Activated CD8-positive, alpha-beta memory T cell treated with anti-CD3 and anti-CD28 coated beads for 4 hours (primary cell): ENCODE measurements at places on chromosomes 1 and 21.

DNA sequence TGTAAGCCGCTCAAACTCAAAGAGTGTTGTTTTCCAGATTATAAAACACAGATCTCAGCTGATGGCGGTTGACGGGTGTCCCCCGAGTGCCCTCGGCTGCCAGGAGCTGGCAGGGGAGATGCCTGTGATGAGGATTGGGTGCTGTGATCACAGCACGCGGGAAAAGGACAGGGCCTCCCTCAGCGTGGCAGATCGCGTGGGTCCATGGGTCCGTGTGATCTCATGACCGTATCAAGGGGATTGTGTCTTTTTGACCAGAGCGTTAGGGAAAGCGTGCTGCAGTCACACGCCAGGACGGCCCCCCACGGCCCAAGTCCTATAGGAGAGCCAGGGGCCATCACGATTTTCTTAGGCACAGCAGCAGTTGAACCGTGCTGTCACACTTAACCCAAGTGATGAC is 51.9 kb downstream of the PDE9A start:
- DNase-seq: no peak

DNA sequence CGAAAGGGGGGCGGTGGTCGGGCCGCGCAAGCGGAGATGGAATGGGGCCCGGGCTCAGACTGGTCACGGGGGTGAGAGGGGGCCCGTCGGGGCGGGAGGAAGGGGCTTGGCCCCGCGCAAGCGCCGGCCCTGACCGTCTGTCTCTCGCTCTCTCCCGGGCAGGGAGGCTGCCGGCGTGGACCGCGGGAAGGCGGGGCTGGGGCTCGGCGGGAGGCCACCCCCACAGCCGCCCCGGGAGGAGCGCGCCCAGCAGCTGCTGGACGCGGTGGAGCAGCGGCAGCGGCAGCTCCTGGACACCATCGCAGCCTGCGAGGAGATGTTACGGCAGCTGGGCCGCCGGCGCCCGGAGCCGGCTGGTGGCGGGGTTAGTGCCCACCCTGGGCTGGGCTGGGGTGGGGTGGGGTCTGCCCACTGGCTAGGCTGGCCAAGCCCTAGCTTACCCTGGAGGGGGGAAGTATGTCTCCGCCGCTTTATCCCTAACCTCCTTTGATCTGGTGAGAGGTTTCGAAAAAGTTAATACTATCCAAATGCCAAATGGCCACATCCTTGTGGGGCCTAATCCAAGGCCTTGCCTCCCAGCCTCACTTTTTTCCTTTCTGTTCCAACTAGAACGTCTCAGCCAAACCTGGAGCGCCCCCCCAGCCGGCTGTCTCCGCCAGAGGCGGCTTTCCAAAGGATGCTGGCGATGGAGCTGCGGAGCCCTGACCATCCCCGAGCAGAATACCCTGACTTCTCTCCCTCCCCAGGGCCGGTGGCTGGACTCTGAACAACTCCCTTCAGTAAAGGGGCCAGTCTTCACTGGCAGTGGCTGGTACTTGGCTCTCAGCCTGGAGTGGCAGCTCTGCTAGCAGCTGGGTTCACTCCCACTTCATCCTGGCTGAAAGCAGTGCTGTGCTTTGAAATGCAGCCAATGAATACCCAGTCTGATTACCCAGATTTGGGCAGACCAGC is 636 bp upstream of the YRDC start:
- no peak for DNase-seq

DNA sequence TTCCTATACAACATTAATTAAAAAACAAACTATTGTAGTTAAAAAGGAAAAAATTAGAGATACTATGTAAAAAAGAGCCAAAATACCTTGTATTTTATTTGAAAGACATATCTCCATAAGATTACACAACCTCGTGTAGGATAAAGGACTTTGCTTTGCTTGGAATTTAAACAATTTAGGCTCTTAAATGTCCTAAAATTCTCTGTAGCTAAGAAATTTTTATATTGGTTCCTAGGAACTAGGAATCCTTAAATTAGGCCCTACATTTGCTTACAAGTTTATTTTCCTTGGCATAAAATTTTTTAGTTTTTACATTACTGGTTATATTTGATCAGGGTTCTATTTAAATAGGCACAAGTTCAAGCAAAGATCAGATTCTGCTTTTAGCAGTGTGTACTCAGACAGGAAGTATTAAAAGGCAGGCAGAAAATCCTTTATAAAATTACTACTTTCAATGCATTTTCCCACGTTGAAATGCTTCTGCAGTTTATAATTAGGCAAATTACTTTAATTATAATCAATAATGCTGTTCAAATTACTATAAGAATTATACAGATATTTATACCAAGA is 3.4 kb upstream of the ANGPTL3 start:
- DNase-seq: no peak

DNA sequence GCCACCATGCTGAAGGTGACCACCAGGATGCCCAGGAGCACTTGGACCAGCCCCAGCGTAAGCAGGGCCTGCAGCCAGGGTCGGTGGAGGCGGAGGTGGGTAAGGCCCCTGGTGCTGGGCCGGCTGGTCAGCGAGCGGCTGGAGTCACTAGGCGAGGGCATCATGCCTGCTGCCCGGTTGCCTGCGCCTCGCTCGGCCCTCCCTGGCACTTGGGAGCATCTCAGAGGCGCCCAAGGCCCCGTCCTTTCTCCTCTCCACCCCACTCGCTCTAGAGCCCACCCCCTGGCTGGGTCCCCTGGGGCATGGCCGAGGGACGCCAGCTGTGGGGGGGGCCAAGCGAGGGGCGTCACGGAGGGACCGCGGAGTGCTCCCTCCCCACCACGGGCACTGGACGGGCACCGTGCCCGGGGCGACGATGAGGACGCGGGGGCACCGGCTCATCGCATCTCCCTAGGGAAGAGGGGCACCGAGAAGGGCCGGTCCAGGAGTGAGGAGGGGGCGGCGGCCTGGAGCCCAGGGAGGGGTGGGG is 505 bp downstream of the ENTREP3 start:
- no peak for DNase-seq

GRCh38 chr1:91645031-91645430 is 144.4 kb downstream of the CDC7 start:
- DNase-seq: no peak

DNA sequence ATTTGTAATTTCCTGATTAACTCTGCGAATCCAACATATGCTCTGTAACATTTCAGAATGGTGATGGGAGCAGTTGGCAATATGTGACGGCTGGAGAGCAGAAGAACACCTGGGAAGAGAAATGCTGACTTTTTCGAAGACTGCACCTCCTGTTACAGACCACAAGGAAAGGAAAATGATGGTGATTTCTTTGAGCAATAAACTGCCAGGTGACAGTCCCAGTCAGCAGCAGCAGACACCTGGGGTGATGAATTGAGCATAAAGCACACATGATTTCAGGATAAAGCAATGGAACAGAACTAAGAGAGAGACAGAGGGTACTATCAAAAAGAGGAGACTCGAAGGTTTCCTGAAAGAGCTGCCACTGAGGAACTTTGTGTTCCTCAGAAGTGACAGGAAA is 528.6 kb downstream of the NEGR1 start:
- no peak for DNase-seq

DNA sequence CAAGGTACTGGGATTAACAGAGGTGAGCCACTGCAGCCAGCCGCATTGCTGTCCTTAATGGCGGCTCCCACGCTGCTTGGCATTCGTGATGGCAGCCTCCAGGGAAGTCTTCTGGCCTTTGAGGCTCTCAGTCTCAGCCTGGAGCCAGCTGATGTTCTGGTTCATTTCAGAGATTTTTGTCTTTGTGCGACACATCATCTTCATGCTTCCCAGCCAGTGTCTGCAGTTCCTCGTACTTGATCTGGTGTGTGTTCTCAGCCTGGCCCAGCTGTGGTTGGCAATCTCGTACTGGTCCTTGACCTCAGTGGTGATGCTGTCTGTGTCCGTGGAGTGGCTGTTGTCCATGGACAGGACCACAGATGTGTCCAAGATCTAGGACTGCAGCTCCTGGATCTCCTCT is 11.7 kb downstream of the SNRPE start:
- DNase-seq: no peak

- DNase-seq: no peak
Observed at GRCh38 chr1:51203874-51204245, 32.2 kb upstream of the RNF11 start.

DNA sequence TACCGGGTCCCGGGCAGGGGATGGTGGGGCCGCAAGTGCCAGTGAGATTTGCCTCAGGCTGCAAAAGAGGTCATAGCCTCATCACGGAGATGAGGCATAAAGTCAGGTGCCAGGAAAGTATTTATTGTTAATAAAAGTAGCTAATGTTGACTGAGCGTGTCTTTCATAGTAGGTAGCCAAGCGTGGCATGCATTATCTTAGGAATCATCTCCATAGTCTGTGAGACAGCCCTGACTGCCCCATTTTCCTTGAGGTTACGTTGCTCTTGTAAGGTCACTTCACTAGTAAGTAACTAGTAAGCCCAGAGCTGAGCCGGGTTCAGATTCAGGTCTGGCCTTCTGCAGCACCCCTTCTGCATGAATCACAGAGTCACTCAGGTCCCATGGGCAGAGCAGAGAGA is 174.2 kb downstream of the CAMTA1 start:
- no peak for DNase-seq

DNA sequence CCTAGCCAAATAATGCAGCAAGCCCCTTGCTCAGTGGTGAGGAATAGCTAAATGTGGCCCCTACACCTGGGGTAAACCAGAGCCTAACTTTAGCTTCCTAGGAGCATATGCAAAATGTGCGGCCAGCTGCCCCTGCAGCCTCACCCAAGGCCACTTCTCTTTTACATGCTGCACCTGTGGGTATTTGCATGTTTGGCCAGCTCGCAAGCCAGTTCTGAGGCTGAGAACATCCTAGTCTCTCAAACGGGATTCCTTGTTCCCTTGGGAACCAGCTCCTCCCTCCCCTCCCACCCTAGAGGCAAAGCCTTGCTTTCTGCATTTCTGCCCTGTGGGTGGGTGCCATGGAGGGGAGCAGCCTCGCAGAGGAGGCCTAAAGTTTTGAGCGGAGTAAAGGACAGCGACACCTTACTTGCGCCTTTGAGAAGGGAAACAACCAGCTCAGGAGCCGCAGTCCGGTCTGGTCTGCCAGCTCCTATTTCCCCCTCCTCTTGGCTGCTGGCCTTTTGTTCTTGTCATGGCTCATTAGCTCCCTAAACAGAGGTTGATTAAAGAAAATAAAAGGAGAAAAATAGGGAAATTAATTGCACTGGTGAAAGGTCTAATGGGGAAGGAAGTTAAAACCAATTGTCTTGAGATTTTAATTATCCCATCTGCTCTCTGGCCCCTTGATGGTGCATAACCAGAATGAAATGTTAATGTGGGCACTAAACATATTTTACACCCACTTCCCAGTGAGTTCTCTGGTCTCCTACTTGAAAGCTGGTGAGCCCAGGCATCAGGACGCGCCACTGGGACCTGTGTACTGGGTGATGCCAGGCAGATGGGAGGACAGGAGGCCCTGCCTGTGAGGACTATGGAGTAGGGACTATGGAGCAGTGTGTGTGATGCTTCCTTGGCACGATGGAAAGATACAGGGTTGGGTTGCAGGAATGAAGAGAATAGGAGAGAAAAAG is 68.7 kb downstream of the TEX35 start:
- DNase-seq: no peak

- DNase-seq: no peak
Observed at GRCh38 chr1:184970691-184971161, 3.6 kb downstream of the NIBAN1 start.

GRCh38 chr1:65109487-65109886 is 38.5 kb upstream of the AK4 start:
- no peak for DNase-seq

- DNase-seq: no peak
Observed at GRCh38 chr1:64745181-64745985, 508 bp downstream of the RAVER2 start.

DNA sequence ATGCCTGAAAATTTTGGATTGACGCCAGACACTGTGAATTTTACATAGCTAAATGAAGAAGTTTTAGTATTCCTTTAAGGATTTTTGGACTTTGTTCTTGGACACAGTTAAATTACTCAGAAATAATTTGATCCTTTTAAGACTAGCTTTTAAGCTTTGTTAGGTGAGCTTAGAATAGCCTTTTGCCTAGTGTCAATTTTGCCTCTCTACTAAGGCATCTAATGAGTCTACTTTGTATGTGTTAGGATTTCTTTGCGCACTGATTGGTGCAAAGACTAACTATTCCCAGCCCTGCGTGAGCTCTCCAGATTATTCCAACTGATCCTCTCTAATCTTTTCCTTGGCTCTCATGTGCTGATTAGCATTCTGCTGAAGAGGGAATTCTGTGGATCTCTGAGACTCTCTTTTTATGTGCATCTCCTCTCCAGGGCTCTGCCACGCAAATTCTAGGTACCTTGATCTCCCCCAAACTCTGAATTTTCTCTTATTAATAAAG is 128.1 kb upstream of the BCL9 start:
- DNase-seq: no peak
